ENCODE measurements at places on chromosomes 3 and 15.
A peak's percentile ranks its signal among the peaks of the same experiment; 100 is the strongest.

DNA sequence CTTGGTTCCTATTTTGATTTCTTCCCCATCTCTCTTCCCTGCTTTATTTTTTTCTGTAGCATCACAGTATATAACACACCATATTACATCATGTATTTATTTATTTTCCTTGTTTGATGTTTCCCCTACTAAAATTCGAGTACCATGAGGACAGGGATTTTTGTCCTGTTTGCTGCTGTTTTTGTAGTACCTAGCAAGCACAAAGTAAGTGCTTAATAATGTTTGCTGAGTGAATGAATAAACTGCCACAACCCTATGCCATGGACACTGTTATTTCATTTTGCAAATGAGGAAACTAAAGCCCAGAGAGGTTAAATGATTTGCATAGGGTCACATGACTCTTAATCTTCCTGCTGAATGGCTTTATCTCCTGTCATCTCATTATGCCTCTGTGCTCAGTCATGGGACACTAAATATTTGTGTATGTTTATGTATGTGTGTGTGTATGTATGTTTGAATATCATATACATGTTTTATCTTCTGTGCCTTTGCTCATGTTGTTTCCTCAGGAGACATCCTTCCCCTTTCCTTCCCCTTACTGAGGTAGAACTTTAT is 26.1 kb upstream of the MGA start:
- DNase-seq = no peak

DNA sequence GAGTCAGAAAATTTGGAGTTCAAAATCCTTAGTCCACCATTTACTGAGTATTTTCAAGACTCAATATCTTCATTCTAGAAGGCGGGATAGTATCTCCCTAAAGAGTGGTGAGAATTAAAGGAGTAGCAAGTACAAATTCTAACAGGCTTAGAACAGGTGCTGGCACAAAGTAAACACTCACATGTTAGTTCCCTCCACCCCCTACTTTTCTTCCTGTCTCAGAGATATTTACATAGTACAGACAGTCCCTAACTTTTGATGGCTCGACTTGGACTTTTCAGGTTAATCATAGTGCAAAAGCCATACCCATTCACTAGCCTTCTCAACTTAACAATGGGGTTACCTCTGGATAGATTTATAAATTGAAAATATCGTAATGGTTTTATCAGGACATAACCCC is 476.2 kb upstream of the RASGRP1 start:
- DNase-seq = no peak

- no peak for DNase-seq
These were observed 1.6 kb downstream of the SERP1 start for GRCh38 chr3:150544726-150545125.

GRCh38 chr3:186511245-186511644 is 32.9 kb downstream of the CRYGS start:
- DNase-seq = no peak

DNA sequence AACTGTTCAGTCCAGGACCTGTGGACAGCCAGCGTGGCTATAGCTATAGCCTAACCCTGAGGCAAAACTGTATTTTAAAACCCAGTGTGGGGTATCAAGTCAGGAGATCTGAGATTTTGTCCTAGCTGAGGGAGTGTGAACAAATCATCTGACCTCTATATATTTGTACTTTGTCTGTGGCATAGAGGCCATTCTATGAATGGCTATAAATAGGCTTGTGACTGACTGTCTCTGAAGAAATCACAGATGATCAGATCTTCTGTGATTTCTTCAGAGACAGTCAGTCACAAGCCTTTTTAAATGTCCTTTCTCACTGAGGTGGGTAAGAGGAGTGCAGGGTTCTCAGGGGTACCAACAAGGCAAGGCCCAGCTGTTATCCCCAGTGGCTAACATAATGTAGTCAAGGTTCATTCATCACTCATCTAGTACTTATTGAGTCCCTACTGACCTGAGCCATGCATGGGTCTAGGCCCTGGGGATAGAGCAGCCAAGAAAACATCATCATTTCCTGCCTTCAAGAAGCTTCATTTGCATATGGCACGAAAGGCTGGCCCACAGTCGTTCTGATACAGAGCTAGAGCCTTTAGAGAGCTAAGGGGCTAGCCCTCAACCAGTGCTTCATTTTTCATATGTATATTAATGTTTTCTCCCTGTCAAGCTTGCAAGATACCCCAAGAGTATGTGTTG is 53.3 kb downstream of the TIPARP start:
- DNase-seq = no peak

DNA sequence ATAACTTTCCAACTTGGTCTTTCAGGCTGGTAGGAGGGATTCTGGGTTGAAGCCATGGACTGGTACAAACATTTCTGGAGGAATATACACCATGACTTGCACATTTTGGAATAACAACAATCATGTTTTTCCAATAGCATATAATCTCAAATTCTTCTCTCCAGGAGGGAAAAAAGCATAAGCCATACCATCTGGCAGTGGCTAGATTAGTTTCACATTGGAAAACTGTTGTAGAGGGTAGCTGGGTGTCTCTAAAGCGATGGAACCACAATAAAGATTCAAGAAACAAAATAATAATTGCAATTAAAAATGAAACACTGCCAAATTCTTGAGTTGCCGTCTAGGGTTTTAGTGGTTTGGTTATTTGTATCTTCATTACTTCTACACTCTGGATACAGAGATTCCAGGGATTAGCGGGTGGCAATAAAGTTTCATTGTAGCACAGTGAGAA is 278.5 kb upstream of the RASGRP1 start:
- DNase-seq = no peak

GRCh38 chr3:113545594-113545993 is 13.2 kb downstream of the SIDT1 start:
- DNase-seq = no peak

GRCh38 chr15:44328135-44328534 is 39.6 kb downstream of the GOLM2 start:
- no peak for DNase-seq

DNA sequence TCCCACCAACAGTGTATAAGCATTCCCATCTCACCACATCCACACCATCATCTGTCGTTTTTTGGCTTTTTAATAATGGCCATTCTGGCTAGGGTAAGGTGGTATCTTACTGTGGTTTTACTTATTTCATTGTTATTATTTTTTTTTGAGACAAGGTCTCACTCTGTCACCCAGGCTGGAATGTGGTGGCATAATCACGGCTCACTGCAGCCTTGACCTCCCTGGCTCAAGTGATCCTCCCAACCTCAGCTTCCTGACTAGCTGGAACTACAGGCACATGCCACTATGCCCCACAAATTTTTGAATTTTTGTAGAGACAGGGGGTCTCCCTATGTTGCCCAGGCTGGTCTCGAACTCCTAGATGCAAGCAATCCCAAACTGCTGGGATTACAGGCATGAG is 11.0 kb upstream of the CSRNP1 start:
- DNase-seq = no peak

GRCh38 chr3:29721789-29722188 is 440.9 kb downstream of the RBMS3 start:
- DNase-seq = no peak

DNA sequence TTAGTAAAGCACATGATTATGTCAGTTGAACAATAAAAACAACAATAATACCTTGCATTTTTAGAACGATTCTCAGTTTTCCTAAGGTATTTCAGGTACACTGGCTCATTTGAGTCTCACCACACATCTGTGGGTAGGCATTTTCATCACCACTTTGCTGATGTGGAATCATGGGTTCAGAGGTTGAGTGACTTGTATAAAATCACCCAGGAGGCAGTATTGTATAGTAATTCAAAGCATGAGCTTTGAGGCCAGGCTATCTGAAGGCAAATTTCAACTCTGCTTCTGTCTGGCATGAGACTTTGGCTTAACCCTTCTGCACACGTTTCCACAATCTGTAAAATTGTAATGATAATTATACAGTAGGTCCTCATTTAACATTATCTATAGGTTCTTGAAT is 183.9 kb upstream of the CMC1 start:
- DNase-seq = no peak

DNA sequence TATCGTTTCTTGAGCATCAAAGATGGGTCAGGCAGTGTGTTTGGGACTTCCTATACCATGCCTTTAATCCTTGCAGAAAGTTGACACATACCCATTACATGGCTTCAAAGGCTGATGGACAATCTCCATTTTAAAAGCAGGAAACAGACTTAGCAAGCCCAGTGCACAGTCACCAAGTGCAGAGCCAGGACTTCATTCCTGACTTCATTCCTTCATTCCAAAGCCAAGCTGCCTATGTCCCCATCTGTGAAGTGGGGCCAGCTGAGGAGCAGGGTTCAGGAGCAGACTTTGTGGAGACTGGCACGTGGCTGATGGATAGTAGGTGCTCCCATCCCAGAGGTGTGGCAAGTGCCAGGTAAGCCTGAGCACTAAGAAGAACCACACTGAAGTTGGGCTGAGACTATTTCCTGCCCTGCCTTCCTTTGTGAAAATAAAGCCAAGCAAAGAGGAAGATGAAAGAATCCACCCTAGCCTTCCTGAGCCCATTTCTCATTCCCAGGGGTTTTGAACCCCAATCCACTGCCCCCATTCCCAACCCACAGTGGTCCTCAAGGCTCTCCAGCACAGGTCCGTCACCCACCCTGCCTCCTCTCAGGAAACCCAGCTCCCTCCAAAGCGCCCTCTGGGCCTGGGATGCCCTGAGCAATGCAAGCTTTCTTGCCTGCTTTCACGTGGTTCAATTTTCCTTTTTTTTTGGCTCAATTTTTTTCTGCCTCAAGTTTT is 1.8 kb downstream of the CX3CR1 start:
- DNase-seq = no peak

DNA sequence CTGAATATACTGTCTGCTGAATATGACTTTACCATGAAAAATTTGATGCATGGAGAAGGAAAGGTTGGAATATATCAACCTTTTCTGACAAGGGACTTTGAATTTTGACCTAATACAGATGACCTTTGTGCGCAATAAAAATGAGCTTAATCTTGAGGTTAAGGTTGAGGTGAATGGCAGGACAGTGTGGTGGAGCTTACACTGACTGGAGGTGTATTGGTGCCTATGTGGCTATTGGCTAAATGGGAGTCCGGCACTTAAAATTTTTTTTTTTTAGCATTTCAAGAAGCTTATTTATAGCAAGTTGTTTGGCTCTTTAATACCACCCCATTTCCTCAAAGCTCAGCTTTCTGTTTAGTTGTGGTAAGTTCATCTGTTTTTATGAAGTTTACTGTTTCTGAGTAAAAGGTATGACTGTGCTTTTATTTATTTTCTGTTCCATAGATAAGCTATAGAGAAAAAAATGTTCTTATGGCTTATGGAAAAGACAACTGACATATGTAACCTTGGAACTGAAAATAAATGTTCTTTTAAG is 15.2 kb downstream of the CDIN1 start:
- no peak for DNase-seq

DNA sequence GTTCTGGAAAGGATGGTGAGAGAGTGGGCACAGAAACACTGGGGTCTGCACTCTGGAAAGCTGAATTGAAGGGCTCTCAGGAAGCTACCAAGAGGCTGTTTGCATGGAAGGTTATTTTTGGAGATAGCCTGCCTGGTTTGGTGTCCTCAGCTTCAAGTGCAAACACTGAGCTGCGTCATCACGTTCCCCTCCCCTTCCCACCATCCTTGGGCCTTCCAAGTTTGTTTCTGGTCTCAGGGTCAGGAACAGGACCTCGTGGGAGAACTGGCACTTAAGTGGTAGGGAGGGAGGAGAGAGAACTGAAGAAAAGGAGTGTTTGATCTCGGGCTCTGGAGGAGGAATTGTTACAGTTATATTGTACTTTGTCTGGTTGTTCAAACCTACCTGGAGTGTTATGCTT is 10.6 kb downstream of the ST6GAL1 start:
- no peak for DNase-seq

DNA sequence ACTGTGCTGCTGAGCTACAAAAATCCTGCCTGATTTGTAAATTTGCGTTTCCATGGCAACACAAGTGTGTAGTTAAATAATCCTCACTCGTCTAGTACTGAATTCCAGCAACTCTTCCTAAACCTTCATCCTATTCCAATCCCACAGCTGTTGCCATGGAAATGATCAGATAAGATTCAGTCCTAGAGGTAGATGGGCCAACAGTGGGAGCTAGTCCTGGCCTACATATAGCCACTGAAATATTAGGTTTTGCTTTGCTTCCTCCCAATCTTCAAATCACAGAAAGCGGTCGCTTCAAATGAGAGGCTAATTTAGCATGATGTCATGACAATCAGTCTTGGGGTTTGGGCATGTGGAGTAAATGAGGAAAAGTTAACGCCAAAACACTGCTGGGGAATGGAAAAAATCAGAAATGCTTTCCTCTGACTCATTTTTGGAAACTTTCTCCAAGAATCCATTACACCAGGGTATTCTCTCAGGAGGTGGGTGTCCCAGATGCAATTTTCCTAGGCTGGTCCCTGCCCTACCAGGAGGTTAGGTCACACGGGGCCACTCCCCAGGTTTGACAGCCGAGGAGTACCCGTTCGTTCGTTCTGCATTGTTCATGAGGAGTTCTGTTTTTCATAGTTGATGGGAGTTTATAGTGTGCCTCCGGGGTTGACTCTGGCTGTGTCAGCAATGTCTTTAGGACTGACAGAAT is 159.2 kb upstream of the SLCO3A1 start:
- DNase-seq = no peak

- no peak for DNase-seq
These were observed 149.9 kb downstream of the NEK10 start for GRCh38 chr3:27219127-27219845.

DNA sequence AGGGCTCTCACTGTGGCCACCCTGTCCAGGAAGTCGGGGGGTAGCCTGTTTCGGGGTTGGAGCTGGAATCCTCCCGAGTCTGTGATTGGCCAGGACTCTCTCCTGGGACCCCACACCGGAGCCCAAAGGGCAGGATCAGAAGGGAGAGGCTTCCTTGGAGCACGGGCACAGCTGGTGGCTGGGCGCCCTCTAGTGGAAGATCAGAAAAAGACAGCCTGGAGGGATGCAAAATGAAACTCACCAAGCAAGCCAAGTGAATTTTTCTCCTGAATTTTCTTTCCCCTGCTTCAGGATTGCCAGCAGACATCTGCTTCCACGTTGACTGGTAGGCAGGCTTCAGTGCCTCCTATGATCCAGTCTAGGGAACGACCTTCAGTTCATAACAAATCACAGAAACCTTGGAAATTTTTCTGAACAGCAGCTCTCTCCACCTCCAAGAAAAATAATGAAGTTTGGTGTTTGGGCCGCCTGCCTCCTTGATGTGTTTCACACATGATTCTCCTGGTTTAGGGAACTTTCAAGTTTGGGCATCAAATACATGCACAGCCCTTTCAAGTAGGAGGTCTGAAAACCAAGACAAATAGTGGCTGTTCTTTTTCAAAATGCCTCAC is 224.6 kb downstream of the VPS13C start:
- peak; percentile 51 for DNase-seq

GRCh38 chr3:21747376-21747775 is 3.6 kb downstream of the ZNF385D start:
- DNase-seq = no peak

DNA sequence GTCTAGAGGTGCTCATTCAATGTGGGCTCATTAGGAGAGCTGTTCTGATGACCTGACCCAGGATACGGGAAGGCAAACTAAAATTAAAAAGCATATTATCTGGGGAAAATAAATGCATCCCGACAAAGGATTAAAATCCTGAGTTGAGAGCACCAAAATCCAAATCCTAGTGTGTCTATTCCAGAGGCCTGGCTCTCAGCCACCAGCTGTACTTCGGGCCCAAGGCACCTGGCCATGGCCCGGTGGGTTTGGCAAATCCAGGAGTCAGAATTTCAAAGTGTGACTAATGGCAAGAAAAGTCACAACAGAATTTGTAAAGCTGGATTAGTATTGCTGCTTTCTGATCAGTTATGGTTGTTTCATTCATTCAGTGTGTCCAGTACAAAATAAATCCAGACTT is 2.6 kb upstream of the LYSMD4 start:
- no peak for DNase-seq

- no peak for DNase-seq
These were observed 445.0 kb upstream of the TGFBR2 start for GRCh38 chr3:30161375-30161774.

GRCh38 chr15:41577863-41578735 is 19.1 kb downstream of the TYRO3 start:
- no peak for DNase-seq
